ENCODE measurements at places on chromosomes 12 and 14. TPM values are rescaled to one million over a fixed set of nuclear protein-coding genes. Genes with fewer than 3 reads are reported as not detected.

DNA sequence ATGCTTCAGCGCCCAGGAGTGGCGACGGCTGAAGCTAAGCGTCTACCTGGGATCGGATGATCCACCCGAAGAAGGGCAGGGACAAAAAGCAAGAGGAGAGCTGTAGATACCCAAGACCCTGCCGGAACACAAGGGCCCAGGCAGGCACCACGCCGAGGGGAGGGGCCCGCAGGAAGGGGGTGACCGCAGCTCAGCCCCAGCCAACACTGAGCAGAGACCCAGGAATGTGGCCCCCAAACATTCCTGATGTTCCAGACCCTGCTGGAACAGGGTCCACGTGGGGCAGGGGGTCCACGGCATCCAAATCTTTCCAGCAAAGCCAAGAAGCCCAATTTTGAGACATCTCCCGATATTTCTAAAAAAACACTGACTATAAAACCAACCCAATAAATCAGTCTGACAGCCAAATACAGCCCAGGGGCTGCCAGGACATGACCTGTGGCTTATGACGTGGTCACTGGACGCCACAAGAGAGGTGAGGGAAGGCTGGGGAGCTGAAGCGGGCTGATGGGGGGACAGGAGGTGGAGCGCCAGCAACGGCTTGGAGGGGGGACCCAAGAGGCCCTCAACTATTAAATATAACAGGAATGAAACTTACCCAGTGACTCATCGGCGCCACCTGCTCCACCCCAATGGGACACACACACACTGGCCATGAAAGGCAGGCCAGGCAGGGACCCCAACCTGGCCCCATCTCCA lies 58.9 kb downstream of the NCOR2 start:
- DNase-seq: peak; percentile 68

DNA sequence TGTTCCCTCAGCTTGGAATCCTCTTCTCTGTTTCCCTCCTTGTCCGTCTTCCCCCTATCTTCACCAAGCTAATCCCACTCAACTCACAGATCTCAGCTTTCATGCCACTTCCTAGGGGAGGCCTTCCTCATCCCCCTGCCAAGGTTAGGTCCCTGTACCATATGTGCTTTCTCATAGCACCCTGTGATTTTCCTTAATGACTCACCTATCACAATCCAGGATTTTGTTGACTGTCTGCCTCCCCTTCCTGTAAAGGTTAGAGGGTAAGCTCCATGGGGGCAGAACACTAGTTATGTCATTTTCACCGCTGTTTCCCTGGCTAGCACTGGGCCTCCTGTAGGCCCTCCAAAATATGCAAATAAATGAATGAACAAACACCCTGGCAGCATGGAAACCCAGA lies 57.6 kb downstream of the CRADD start:
- DNase-seq: no peak

DNA sequence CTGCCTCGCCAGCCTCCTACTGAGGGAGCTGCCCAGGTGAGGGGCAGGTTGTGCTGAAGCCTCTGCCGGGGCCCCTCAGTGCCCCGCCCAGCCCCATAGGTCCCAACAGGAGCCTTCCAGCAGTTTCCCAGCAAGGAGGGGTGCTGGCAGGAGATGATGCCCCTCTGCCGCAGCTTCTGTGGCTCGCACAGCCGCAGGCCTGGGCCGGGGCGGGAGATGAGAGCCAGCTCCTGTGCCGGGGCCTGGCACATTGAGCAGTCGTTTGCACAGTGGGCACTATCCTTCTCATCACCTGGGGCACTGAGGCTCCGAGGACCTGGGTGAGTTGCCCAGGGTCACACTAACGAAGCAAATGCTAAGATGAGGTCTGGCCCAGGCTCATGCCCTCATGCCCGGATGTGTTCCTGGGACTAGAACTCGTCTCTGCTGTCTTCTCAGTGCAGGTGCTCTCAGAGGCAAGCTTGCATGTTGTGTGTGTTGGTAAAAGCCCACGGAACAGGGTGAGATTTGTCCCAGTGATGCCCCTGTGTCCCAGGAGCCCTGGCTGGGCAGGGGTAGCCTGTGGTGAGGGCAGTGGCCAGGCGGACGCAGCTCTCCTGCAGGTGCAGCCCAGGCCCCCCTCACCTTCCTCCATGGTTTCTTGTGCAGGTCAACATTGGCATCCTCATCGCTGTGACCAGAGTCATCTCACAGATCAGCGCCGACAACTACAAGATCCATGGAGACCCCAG lies 177.5 kb downstream of the ADGRD1 start:
- DNase-seq: no peak

- peak; percentile 66 for DNase-seq
These were observed at the start of gene PPM1H for GRCh38 chr12:62934799-62935674. TSS of gene PPM1H (minus strand) at chr12:62935150. CDS start at chr12:62934736, 414 bp downstream.

DNA sequence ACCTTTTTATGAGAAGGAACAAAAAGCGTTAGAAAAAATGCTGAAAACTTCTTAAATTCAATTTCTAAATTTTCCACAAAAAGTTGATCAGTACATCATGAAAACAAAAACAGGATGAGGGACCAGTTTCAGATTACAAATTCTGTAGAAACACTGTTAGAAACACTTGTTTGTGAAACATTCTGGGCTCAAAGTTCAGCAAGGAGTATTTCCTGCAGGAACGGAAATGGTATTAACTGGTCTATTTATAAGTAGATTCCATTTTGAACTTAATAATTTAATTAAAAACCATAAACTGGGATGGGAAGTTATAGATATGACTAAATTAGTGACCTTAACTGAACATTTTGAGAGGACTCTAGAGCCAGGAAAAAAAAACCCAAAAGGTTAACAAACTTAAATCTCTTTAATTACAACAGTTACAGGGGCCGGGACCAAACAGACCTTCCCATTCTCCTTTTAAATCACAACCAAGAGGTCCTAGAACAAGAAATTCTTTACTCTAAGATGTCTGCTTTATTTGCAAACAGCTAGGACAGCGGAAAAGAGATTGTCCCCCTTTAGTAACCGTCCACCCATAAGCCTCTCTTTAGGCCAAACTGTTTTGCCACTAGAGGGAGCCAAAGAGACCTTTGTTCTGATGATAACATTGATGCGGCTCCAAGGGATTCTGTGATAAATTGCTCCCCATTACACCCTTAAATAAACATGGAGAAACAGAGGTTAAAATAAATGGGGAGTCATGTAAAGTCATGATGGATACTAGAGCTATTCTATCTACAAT lies 69.0 kb upstream of the RERGL start:
- peak; percentile 41 for DNase-seq

The PTPN21 gene
- total RNA-seq: 12.6 TPM

The SYNDIG1L gene
- not detected for total RNA-seq

The TPH2 gene
- not detected for total RNA-seq

The OTOGL gene
- total RNA-seq: 0.10 TPM

The FGD4 gene
- total RNA-seq: 9.0 TPM

The PIANP gene
- 0.28 TPM for total RNA-seq

The HOXC5 gene
- total RNA-seq: not detected

All from SJCRH30 (cell line).